ENCODE measurements at places on chromosomes 16 and 17. TPM values are rescaled to one million over a fixed set of nuclear protein-coding genes. Genes with fewer than 3 reads are reported as not detected.

The AANAT gene
- total RNA-seq, result not detected

The CDH5 gene
- 0.20 TPM for total RNA-seq

The ZNF688 gene
- total RNA-seq, result 25.9 TPM

The MPV17L gene
- total RNA-seq, result 0.09 TPM

The SDR42E1 gene
- total RNA-seq, result 5.0 TPM

The ZFPM1 gene
- 38.4 TPM for total RNA-seq

The IL34 gene
- not detected for total RNA-seq
